ENCODE measurements at places on chromosomes 6 and 20.

- DNase-seq: no peak
Measured at GRCh38 chr20:14434384-14435136, 97.1 kb upstream of the FLRT3 start.

DNA sequence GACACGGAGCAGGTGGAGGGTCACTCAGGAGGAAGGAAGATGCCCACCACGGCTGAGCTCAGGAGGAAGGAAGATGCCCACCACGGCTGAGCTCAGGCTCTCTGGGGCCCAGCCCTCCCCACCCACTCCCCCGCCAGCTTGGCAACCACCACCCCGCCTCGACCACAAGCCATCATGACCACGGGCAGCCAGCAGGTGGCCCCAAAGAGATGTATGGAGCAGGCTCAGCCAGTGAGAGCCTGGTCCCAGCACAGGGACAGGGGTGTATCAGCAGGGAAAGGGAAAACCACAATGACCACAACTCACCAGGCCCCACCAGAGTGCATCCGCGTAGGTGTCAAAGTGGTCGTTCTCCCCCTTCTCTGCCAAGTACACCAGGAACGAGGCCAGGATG, 30.4 kb downstream of the KCNQ2 start:
- peak; percentile 74 for DNase-seq

- DNase-seq: peak; percentile 83
Measured at GRCh38 chr20:23235173-23236027, 115.2 kb upstream of the NXT1 start.

DNA sequence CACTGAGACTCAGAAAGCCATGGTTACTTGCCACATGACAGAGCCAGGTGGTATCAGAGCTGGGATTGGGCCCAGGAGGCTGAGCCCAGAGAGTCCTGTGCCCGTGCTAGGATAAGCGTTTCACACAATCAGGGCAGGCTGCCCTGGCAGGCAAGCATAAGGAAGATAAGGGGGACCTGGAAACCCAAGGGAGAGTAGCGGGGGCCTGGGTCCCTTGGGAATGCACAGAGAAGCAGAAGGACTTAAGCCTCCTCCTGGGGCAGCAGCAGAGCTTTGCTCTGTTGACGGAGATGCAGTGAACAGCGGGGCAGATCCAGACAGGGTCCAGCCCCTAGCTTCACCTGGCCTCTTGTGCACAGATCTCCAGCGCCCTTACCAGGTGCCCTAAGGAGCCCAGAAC, 8.7 kb downstream of the TRIB3 start:
- no peak for DNase-seq

- DNase-seq: peak; percentile 58
Measured at GRCh38 chr6:1527073-1527457, 82.7 kb upstream of the FOXC1 start.

- no peak for DNase-seq
Measured at GRCh38 chr20:9227896-9228615, 159.2 kb downstream of the PLCB4 start.

DNA sequence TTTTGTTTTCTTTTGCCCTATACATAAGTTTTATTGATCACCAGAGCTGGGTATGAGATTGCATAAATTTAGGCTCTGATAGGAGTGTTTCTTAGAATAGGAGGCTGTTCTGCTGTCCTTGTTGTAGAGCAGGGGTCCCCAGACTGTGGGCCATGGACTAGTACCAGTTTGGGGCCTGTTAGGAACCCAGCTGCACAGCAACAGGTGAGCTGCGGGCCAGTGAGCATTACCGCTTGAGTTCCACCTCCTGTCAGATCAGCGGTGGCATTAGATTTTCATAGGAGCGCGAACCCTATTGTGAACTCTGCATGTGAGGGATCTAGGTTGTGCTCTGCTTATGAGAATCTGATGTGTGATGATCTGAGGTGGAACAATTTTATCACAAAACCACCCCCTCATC, 26.2 kb downstream of the PHF3 start:
- no peak for DNase-seq

DNA sequence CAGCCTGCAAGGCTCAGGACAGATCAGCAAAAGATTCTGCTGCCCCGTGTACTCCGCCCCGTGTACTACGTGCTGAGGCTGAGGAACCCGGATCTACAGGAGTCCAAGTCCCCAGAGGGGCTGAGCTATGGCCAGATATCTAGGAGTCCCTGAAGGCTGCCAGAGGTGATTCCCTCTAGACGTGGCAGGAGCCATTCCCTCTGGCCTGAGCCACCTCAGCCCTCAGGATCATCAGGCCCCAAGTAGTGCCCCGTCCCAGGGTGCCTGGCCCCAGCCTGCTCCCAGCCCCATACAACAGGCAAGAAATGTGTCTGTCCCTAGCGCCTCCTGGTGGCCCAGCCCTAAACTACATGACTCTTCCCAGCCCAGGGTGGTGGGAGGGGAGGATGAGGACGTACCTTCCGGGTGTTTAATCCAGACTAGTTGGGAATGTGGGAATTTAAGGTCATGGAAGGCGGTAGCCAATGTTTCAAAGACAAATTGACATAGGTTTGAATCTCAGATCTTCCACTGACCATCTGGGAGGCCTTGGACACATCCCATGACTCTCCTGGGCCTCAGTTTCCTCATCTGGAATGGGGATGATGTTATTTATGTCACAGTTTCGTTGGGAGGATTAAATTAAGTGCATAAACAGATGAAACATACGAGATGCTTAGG, 49.4 kb upstream of the PTPN1 start:
- DNase-seq: peak; percentile 93

GRCh38 chr6:37619641-37620040, 78.0 kb downstream of the MDGA1 start:
- DNase-seq: no peak

GRCh38 chr6:101266063-101266462, 127.4 kb upstream of the GRIK2 start:
- no peak for DNase-seq

DNA sequence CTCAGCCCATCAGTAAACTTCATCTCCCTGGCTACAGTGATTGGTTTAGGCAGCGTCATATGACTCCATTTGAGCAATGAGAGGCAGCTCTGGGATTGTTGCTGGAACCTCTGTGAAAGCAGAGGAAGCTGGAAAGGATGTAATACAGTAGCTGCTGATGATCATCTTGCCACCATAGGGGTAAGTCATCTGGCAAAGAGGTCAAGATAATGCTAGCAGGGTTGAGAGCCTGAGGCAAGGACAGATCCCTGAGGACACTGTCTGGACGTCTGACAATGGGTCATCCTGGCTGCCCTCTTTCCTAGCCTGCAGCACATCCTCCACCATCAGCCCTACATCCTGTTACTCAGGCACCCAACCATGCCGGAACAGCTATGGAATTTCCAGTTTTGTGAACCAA, 25.5 kb upstream of the FKBP1A start:
- DNase-seq: no peak

- DNase-seq: no peak
Measured at GRCh38 chr6:21342501-21342900, 251.1 kb upstream of the SOX4 start.

- DNase-seq: no peak
Measured at GRCh38 chr6:34671801-34672656, 24.5 kb downstream of the ILRUN start.

GRCh38 chr20:39433466-39433865, 471.3 kb downstream of the DHX35 start:
- no peak for DNase-seq

DNA sequence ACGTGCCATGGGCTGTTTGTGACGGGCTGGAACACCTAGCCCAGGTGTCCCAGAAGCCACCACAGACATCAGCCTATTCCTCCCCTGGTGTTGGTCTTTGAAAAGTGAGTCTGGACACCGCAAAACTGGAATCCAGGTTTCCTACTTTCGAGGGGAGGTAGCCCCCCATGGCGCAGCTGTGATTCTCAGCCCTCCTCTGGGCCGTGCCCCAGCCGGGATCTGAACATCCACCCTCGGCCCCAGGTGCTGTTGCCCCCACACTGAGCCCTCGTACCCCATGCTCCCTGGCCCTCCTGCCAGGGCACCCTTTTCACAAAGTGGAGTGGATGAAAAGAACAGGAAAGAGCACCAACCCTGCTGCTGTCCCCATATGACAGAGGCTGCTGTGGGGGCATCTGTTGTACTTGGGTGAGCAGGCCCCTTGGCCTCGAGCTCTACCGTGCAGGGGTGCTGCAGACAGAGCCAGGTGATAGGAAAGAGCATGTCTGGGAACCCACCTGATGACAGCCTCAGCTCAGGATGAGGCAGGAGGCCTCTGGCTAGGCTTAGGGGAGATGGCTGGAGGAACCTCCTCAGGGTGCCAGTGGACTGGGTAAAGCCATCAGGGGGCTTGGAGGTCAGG, 18.8 kb upstream of the MAS1L start:
- DNase-seq: peak; percentile 8

DNA sequence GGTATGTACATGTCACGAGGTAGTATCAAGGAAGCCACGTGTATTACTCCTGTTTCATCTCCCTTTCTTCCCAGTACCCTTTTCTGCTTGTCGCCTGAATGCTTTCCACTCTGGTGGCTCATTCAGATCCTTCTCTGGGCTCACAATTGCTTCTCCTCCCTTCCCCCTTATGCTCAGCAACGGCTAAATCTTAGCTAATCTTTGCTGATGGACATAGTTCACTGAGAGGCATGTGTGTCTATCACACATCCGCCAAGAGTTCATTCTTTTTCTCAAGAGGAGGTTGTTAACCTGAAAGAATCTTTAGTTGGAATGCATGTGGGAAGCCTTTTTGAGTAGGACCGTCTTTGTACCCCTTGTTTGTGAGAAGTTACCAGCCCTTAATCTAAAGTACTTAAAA, 25.8 kb upstream of the MROH8 start:
- no peak for DNase-seq

DNA sequence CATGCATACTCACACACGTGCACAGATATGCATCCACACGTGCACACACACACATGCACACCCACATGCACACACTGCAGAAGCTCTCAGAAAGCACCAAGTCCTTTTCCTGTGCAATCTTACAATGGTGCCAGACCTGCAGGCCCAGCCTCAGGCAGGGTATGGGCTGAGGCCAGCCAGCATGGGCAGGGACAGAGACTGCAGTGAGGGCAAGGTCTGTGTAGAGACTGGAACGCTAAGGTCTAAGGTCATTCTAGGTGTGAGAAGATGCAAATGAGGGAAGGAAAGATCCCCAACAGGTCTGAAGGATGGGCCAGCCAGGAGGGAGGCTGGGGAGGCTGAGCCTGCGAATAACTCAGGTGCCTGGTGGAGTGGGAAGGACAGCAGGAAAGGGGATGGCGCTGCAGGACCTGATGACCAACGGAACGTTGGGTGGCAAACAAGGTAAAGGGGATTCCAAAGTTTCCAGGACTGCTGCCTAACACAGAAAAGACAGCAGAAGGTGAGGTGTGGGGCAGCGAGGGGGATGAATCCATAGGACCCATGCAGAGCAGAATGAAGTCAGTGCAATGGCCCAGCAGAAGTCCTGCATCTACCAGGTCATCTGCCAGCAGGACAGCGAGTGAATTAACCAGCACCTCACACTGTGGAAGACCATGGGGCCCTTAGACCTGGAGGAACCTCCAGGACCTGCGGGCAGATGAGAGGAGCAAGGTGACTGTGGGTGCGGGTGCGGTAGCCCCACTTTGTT, 67.0 kb downstream of the ABHD12 start:
- DNase-seq: no peak

GRCh38 chr6:621931-622330, 35.0 kb downstream of the HUS1B start:
- DNase-seq: no peak

DNA sequence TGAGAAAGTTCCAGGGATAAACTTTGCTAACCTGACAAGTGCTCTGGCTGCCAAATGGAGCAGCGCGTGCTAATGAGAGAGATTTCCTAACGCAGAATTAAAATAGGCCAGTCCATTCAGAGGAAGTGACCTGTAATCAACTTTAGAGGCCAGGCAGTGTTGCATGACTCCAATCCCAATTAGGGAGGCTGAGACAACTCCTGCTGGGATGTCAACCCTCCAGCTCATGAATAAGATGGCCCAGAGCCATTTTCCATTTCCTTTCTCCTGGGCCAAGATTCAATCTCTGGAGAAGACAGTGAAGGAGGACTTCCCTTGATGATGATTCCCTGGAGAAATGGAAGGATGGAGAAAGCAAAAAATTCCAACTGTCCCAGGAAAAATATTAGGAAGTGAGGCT, 241.5 kb upstream of the RNF24 start:
- DNase-seq: no peak

DNA sequence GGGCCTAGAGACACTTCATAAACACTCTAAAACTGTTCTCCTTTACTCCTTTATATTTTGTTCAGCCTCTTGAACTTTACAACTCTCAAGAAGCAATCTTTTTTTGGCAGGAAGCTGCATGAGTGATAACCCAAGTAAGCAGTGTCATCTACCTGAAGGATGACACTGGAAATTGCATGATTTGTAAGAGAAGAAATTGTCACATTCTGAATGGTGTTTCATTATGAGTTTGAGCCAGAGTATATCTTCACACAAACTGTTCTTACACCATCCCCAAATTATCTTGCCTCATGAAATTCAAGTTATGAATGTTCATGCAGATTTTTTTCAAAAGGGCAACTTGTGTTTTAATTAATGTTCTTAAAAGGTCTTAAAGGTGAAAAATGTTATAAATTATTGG, 799.3 kb downstream of the TBC1D32 start:
- DNase-seq: no peak

GRCh38 chr20:58310291-58310782, 822 bp downstream of the RAB22A start:
- no peak for DNase-seq

DNA sequence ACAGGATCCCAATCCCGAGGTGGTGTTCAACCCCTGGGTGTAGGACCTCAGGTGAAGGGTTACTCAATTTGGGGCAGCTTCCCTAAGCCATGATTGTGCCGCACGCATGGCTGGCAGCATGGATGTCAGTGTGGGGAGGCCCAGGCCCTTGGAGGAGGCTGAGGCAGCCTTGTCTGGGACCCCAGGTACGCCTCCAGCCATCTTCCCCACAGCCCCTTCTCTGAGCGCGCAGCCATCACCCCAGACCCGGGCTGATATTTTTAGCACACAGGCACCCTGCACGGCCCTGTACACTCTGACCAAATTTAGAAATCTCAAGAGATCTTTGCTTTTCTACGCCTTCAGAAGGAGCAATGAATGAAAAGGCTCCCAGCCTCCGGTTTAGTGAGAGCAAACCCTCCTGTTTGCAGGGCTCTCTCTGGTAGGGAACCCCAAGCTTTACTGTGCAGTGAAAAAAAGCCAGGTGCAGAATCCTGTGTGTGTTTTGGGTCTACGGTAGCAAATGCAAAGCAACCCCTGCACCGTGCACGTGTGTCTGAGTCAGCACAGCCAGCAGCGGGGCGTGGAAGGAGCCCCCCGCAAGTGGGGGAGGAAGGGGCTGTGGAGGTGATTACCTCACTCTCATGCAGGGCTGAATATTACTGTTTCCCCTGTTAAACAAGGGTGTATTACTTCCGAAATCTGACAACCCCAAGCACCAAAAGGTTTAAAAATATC, 44.3 kb downstream of the CTCFL start:
- DNase-seq: no peak

- DNase-seq: no peak
Measured at GRCh38 chr20:53950031-53950430, 120.4 kb downstream of the BCAS1 start.

DNA sequence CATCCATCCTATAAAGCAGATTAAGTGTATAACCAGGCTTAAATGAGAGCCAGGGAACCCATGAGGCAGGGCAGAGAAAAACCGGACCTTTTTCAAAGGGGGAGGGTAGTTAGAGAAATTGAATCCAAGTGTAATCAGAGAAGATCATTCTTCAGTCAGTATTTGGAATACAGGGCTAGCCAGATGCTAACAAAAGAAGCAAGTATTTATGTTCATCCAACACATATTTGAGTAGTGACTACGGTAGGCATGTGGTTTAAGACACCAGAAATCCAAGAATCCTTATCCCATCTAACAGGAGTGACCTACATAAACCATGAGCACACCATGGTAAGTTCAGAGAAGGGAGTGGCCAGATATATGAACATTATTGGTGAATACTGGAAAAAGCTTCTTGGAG, 46.8 kb upstream of the FAM83C start:
- no peak for DNase-seq

All from H9 (cell line).